ENCODE measurements at places on chromosomes 1 and 21. TPM values are rescaled to one million over a fixed set of nuclear protein-coding genes. Genes with fewer than 3 reads are reported as not detected.

DNA sequence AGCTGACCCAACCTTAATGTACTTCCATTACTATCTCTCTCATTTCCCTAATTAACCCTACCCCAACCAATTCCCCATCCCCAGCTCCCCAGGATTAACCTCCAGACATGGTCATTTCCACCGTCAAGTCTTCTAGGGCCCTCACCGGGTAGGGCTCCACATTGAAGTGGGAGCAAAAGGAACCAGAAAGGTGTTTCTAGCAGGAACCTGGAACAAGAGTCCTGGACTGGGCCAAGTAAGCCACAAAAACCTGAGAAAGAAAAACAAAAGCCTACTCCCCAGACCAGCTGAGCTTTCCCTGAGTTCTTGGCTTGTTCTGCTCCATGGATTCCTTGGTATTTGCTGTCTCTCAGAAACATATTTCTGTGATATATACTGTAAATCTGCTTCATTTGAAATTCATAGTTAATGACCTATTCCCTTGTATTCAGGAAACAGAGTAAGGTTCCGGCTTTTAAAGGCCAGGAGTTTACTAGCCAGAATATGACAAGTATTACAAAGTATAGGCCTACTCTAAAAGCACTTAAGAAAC, 58.4 kb downstream of the SYF2 start:
- DNase-seq, result no peak

DNA sequence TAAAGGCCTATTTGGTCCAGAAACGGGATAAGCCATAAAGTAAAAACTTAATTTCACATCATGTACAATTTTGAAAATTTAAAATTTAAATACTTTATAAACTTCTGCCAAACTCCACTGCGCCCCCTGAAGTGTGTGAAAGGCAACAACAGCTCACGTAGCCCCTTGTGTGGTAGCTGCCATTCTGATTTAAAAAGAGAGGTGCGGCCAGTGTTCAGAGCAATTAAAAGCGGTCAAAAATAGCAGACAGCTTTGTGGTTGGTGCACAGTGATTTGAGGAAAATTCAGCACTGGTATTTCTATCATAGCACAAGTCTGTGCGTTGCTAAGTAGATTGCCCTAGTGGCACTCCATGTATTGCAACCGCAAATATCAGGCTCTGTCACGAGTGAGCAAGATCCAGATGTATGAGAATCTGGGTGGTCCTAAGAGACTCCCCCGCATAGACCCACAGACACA, 122.5 kb downstream of the ATG4C start:
- DNase-seq, result no peak

GRCh38 chr1:206779638-206780037, 7.3 kb upstream of the IL10 start:
- DNase-seq, result no peak

DNA sequence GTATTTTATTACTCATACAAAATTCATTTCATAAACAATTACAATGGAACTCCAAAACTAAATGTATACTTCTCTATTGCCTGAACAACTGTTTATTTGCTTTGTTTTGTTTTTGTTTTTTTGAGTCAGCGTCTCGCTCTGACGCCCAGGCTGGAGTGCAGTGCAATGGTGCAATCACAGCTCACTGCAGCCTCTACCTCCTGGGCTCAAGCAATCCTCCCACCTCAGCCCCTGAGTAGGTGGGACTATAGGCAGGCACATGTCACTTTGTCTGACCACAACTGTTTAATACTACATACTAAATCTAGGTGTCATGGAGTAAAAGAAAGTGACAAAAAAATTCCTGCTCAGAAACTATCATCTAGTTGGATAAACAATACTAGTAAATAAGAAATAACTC, 49.3 kb downstream of the RAB3GAP2 start:
- no peak for DNase-seq

- no peak for DNase-seq
These were observed 49.2 kb upstream of the TEKT2 start for GRCh38 chr1:36034692-36035091.

GRCh38 chr1:235867903-235868469, 1.3 kb upstream of the LYST start:
- no peak for DNase-seq

DNA sequence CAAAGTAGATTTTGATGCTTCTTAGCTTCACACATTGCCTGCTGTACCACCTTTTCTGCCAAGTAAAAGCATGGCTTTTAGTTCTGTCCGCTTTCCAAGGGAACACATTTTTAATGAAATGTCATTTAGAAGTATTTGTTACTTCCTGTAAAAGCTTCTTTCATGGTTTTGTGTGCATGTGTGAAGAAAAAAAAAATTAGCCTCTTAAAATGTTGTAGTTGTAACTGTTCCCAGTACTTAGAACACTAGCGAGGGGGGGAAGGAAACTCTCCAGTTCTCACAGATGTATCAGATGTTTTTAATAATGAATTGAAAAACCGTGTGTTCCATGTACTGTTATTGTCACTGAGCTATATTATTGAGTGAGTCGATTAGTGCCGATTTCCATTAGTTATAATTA, 568.3 kb upstream of the ADGRL2 start:
- no peak for DNase-seq

Gene TESK2
- polyA plus RNA-seq, result 7.4 TPM

Gene ALPL
- 59.4 TPM for polyA plus RNA-seq

Gene LRRC7
- 7.2 TPM for polyA plus RNA-seq

Gene UBE2G2
- 76.2 TPM for polyA plus RNA-seq
